A549 treated with ZK216348 at 1 μM for 4 hours (cell line): ENCODE measurements at places on chromosomes 11 and 22. TPM values are rescaled to one million over a fixed set of nuclear protein-coding genes. Genes with fewer than 3 reads are reported as not detected.

Gene C11orf86
- 34.6 to 89.6 TPM (median 68.0 TPM) in 5 replicates for total RNA-seq

Gene SLC22A12
- total RNA-seq: not detected in 5 replicates

Gene GALNT18
- total RNA-seq: 18.4 to 28.2 TPM (median 23.4 TPM) in 5 replicates

Gene HSD17B12
- 58.4 to 72.4 TPM (median 66.5 TPM) in 5 replicates for total RNA-seq

Gene RASGRP2
- 0.76 to 1.0 TPM (median 0.88 TPM) in 5 replicates for total RNA-seq

Gene MYBPC3
- total RNA-seq: 0.06 to 0.09 TPM (median 0.07 TPM) in 5 replicates

Gene PGR
- total RNA-seq: not detected in 5 replicates
